Keratinocyte (primary cell): ENCODE measurements at places on chromosomes 2 and 18.
A peak's percentile ranks its signal among the peaks of the same experiment; 100 is the strongest.

DNA sequence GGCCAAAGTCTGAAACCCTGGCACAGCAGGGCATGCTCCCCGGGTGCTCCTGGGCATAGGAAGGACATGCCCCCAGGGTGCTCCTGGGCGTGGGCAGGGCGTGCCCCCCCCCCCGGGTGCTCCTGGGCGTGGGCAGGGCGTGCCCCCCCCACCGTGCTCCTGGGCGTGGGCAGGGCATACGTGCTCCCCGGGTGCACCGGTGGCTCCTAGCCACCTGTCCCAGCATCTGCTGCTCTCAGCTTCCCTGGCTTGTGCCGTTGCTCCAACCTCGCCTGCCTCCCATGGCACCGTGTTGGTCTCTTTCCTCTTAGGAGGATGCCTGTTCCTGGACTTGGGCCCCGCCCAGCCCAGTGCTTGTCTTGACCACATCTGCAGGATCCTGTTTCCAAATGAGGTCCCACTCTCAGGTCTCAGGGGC, 95.6 kb upstream of the CTDP1 start:
- H3K27me3 ChIP-seq: peaks cover 13% of the 10 kb centered on the region
- H3K36me3 ChIP-seq: no peaks in the 10 kb centered on the region
- DNase-seq: no peak
- no peak overlapping the region for H3K27ac ChIP-seq
- H3K4me1 ChIP-seq: peaks cover 1% of the 10 kb centered on the region

DNA sequence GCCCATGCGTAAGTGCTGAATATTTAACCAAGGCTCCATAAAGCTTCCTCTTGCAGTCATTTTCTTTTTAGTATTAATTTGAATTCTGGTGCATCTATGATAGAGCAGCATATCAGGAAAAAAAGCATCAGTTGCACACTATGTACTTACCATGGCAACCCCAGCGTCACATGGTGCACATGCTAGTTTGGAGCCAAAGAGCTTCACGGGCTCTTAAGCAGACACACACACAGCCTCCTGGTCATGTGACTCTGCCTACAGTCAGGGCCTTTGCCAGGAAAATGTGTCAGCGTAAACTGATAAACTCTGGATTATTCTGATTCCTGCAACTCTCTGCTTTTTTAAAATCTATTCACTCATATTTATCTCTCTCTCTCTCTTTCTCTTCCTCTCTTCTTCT, 30.2 kb downstream of the NYAP2 start:
- no peak overlapping the region for H3K27ac ChIP-seq
- no peak overlapping the region for H3K4me3 ChIP-seq
- H3K4me1 ChIP-seq: no peaks in the 10 kb centered on the region

DNA sequence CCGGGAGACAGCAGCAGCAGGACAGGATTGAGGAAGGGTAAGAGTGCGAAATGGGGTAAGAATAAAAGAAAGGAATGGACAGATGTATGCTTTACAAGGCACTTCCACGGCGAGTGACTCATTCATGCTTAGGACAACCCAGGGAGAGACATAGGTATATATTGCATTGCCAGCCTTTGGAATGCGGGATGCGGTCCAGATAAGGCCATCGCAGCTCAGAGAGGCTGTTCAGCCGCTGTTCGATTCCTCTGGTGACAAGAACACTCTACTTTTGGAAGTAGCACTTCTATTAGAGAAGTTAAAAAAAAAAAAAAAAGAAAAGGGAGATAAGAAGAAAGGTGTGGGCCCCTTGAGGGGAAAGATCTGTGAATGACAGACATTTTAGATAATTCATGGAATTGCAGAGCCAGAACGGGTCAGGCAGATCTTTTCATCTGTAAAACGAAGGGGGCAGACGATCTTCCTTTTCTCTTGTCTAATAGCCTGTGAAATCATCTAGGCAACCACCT, 819 bp upstream of the NCOA1 start:
- DNase-seq: no peak
- peaks cover 8% of the 10 kb centered on the region for H3K4me1 ChIP-seq
- H3K4me3 ChIP-seq: peak overlapping the region; percentile 69
- no peaks in the 10 kb centered on the region for H3K27me3 ChIP-seq

GRCh38 chr2:174840436-174840835, 76.2 kb upstream of the CHRNA1 start:
- DNase-seq: no peak
- H3K4me1 ChIP-seq: peaks cover 18% of the 10 kb centered on the region
- no peaks in the 10 kb centered on the region for H3K36me3 ChIP-seq
- no peaks in the 10 kb centered on the region for H3K27me3 ChIP-seq
- H3K27ac ChIP-seq: no peak overlapping the region
- no peak overlapping the region for H3K4me3 ChIP-seq

GRCh38 chr2:48543895-48544294, 13.9 kb downstream of the STON1 start:
- DNase-seq: no peak
- no peaks in the 10 kb centered on the region for H3K4me1 ChIP-seq
- no peaks in the 10 kb centered on the region for H3K36me3 ChIP-seq
- H3K27ac ChIP-seq: no peak overlapping the region

DNA sequence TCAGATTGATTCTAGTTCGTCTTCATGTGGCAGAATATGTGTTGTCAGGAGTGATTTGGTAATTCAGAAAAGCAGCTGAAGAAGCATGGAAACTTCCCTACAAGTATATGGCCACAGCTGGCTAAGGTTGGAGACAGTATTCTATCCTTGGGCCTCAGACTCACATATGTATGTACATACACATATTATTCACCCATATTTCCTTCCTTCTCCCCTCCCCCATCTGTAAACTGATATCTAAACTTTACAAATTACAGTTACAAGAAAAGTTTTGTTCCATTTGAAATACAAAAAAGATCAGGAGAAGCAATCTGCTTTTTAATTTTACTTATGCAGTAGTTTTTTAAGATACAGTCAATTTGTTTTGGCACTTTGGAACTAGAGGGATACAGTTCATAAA, 3.1 kb downstream of the SP3 start:
- H3K36me3 ChIP-seq: no peaks in the 10 kb centered on the region
- H3K27ac ChIP-seq: peak overlapping the region; percentile 94
- no peaks in the 10 kb centered on the region for H3K27me3 ChIP-seq
